ENCODE measurements at places on chromosomes 7 and 10.
A peak's percentile ranks its signal among the peaks of the same experiment; 100 is the strongest.

GRCh38 chr10:132300582-132300981 is 7.2 kb downstream of the STK32C start:
- no peak for DNase-seq

DNA sequence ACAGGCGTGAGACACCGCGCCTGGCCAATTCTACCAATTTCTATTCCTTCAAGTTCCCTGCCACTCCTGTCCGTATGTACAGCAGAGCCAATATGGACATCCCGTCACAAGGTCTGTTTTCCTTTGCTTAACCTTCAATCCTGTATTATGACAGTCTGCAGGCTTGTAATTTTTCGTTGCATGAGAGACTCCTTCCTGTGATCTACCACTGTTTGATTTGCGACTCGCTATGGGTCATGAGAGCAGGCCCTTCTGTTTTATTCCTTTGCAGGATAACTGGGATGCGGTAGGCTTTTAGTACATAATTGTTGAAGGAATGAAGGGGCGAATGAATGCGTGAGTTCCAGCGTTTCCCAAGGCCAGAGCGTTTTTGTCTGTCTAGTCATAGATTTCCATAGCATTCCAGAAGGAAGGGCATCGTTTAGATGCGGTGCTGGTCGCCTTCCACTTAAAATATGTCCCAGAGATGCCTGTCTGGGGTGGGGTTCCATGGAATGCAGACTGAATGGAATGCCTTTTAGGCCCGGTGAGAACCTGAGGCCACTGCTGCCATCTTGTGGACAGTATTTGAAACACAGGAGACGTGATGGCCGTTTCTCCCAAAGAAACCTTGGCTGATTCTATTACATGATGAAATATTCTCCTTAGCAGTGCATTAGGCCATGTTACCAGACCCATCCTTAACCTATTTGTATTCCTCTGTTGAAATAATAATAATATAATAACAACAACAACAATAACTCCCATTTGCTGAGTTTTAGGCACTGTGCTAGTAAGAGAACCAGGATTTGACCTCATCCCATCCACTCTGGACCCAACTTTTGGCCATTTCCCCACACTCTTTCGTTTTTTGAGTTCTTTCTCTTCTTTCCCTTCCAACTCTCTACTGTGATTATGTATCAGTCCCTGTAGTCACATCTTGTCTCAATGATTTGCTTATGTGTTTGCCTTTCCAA is 193.2 kb downstream of the MYOF start:
- peak; percentile 39 for DNase-seq

GRCh38 chr10:23283680-23284079 is 60.9 kb downstream of the C10orf67 start:
- no peak for DNase-seq

- no peak for DNase-seq
Observed at GRCh38 chr7:120860156-120860555, 2.2 kb upstream of the TSPAN12 start.

GRCh38 chr10:122352817-122353525 is 21.5 kb upstream of the PLEKHA1 start:
- no peak for DNase-seq

DNA sequence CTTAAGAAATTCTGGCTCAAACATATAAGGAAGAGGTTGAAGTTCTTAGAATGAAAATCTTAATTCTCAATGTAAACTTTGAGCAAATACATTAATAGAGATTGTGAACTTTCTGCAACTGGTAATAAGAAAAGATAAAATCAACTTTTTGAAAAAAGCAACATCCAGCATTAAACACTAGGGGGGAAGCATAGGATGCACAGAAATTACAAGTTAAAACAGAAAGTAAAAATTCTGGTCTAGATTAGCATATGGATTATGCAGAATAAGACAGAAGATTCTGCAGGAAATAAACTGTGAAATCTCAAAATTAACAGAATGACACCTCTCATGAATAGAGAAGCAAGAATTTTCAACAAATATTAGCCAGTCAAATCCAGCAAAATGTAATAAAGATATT is 38.0 kb upstream of the CAV2 start:
- no peak for DNase-seq

DNA sequence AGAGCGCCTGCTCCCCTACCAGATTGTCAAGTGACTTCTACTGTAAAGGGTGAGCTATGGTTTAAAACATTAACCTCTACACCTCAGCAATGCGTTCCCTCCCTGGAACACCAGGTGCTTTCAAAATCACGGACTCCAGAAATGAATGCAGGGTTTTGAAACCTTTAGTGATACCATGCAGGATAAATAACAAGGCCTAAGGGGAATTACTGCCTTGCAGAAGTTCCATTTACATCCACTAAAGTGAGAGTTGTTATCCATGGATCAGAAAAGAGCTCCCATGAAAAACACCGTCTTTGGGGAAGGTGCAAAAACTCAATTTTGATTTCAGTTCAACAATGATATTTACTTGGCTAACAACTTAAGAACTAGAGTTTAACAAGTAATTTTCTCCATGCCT is 4.0 kb downstream of the FZD8 start:
- DNase-seq = no peak

DNA sequence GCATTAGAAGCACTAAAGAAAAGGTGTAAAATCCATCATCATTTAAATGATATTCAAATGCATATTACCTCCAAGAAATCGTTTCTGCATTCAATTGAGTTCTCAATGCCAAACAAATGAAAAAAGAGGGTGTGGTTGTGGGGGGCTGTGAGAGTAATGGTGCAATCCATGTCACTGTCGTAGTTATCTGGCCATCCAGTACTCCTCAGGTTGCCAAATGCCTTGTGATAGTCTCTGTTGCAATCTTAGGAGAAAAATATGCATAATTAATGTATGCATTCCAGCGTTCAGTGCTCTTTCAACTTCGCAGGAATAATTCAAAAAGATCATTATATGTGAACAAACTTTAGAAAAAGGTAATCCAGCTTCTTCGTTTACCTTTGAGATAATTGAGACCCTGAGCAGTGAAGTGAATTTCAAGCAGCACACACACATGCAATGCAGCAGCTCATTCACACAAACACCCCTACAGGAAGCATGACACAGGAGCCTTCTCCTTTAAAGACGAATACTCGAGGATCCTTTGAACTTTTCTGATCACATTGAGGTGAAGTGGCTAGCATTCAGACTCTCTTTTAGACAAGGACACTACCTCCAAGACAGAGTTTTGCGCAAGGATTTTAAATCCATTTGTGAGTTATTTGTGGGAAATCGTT is 73.4 kb downstream of the OR13A1 start:
- no peak for DNase-seq

GRCh38 chr7:140231771-140232491 is 55.1 kb upstream of the KDM7A start:
- DNase-seq = peak; percentile 45

DNA sequence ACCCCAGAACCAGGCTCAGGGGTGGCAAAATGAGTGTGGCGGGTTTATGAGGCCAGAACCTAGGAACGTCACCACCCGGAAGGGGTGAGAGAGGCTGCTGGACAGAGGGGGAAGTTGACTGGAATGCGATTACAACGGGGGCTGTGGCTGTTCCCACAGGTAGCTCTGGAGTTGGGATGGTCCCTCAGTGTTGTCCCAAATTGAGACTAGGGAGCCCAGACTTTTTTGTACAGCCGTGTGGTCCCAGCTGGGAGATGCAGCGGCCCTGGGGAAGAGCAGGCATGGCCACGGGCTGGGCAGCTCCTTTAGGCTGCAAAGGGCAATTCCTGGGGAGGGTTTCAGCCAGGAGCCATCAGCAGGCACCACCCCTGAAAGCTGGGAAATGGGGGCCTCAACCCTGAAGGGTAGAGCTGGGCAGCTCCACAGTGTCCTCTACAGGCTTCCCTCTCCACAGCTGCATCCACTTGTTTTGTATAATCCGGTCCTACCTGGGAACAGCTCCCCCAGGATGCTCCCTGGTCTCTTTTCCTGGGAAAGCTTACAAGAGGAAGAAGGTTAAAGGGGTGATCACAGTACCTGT is 11.0 kb upstream of the GDF10 start:
- DNase-seq = no peak

- no peak for DNase-seq
Observed at GRCh38 chr7:73879977-73880681, 19.2 kb downstream of the TMEM270 start.

GRCh38 chr10:14507781-14508180 is 177.1 kb upstream of the FRMD4A start:
- DNase-seq = no peak

GRCh38 chr7:155953781-155954549 is 141.7 kb upstream of the SHH start:
- DNase-seq = no peak

DNA sequence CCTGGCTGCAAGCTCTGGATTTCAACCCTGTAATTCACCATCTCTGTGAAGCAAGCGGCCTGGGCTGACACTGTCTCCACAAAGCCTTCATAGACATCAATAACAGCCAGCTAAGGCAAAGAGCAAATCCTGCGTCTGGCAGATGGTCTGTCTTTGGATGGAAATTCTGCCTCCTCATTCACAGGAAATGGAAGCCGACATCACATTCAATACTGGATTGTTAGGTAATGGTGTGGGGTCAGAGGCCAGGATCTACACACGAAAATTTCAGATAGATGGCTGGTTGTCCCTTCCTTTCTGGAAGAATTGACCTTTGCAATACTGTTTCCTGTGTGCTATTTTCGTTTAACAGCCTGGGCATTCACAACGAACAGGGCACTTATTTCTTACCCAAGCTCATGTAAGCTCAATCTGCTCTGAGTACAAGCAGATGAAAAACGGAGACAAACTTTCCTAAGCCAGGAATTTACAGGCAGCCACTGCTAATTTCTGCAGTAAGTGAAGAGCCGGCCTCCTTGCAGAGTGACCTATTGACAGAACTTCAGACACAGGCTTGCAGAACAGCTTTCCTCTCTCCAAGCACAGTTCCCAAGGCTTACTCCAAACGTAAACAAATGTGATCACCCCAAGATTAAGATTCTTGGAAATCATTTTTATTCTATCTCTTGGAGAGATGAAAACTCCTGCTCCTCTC is 3.1 kb upstream of the ADAM12 start:
- DNase-seq = no peak

- DNase-seq = no peak
Observed at GRCh38 chr7:108109221-108109908, 20.8 kb downstream of the LAMB4 start.

DNA sequence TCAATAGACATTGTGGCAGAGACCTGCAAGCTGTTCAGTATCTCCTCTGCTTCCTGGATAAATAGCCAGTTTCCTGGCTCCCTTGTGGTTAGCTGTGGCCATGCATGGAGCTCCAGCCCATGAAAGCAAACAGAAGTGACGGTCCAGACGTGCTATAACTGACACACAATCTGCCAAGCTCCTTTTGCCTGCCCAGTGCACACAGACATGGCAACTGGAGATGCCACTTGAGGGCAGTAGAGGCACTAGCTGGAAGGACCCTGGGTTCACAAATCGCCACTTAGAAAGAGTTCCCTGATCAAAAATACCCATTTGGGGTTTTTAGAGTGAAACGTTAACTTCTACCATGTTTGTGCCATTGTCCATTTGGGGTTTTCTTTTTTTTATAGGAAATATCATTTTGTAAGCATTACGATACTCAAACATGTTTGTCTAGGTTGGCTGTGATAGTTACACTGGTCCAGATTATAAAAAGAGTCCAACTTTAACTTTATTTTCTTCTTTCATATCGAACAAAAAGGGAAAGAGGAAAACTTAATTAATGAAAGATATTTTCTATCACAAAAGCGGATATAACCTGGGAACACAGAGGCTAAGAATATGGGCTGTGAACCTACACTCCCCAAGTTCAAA is 31.3 kb downstream of the KIN start:
- DNase-seq = no peak

- peak; percentile 96 for DNase-seq
Observed at GRCh38 chr7:65872776-65873581, at the start of gene VKORC1L1. Gene VKORC1L1, plus strand, starts transcription at chr7:65873074. Its CDS starts 298 bp downstream, at chr7:65873372.

GRCh38 chr7:27433581-27433980 is 191.0 kb downstream of the EVX1 start:
- DNase-seq = no peak

- no peak for DNase-seq
Observed at GRCh38 chr7:148481971-148482626, 108.5 kb upstream of the C7orf33 start.

GRCh38 chr10:60524541-60524940 is 134.9 kb upstream of the ANK3 start:
- DNase-seq = no peak

DNA sequence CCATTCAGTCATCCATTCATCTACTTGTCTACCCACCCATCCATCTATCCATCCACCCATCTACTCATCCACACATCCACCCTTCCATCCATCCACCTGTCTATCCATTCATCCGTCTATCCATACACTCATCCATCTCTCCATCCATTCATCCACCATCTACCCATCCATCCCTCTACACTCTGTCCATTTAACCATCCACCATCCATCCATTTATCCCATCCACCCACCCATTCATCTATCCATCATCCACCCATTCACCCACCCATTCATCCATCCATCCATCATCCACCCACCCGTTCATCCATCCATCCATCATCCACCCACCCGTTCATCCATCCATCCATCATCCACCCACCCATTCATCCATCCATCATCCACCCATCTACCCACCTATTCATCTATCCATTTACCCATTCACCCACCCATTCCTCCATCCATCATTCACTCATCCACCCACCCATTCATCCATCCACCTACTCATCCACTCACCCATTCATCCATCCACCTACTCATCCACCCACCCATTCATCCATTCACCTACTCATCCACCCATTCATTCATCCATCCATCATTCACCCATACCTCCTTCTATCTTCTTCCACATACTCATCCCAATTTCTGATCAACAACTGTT is 39.3 kb upstream of the ELFN1 start:
- DNase-seq = no peak

GRCh38 chr10:58513188-58514110 is 777 bp downstream of the BICC1 start:
- no peak for DNase-seq

DNA sequence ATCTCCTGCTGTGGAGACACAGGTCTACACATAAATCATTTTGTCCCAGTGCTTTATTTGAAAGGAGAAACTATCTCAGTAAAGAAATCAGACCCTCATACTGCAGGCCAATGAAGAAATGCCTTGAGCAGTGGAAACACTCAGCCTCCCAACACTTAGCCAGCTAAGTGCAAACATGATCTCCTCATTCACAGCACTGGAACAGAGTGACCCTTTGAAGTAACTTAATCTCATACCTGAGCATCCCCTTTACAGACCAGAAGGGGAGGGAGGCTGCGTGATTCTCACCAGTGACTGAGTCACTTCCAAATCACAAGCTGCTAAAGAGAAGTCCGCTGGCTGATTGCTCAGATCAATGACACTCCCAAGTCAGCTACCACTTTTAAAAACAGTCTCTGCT is 4.5 kb downstream of the CHST15 start:
- no peak for DNase-seq

Data from CD4-positive, alpha-beta T cell treated with Interleukin-1 beta for 1 hour (primary cell).